ENCODE measurements at places on chromosomes 2 and 18.

GRCh38 chr2:113230531-113230930 lies 48.2 kb downstream of the PAX8 start:
- no peak for DNase-seq

GRCh38 chr18:76429262-76430126 lies 65.5 kb downstream of the ZNF516 start:
- no peak for DNase-seq

GRCh38 chr2:238714038-238714528 lies 133.8 kb upstream of the TWIST2 start:
- no peak for DNase-seq

GRCh38 chr2:53211201-53211774 lies 556.3 kb upstream of the CHAC2 start:
- no peak for DNase-seq

DNA sequence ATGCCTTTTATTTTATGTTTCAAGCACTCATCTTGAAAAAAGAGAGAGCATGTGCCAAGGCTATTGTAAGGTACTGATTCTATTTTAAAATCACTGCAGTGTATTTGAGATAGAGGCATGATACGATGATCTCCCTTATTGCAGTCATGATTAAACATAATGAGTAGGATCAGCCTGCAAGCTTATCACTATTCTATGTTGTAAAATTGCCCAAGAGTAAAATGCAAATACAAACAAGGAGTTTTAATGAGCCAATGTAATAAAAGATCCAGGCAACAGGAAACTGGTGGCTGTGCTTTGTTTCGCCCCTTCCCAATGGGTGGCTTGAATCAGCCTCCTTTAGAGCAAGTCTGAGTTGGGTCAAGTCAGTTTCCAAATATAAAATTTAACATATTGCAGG lies 116.4 kb upstream of the RBMS1 start:
- DNase-seq, result no peak

DNA sequence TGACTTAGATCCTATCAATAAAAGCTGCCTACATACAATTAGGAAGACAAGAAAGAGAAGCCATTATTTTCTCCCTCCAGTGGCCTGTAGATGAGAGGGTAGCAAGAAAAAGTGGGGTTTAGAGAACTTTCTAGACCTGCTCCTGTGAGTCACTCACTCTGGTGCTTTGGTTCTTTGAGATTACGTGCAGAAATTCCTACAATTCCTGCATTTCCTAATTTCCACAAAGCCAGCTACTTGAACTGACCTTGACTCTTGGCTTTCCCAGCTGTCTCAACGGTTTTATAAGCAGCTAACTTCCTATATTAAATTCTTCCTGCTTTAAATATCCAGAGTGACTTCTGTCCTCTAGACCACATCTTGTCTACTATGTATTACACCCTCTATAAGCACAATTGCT lies 899.5 kb upstream of the KLHL29 start:
- no peak for DNase-seq

GRCh38 chr2:20143263-20143662 lies 81.7 kb downstream of the SDC1 start:
- DNase-seq, result no peak

- DNase-seq, result no peak
Observed at GRCh38 chr2:66435549-66435875, 587 bp downstream of the MEIS1 start.

DNA sequence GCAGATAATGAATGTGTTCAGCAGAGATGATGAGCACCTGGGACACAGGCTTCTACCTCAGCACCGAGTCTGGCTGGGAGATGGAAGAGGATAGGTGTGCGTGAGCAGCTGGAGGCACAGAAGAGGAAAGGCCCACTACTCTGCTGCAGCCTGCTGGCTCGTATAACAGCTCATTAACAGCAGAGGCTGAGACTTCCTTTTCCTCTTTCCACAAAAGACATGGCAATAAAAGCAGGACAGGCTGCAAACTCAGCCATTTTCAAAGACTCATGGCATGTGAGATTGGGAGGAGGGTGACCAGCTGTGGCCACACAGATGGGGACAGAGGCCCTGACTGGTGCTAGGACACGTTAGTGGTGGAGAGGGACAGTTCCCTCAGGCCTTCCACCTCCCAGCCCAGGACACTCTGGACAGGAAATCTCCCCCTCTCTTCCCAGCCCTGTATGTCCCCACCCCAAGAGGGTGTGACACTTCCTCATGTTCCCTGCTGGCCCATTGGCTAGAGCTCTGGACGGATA lies 60.3 kb downstream of the CACNB4 start:
- no peak for DNase-seq

GRCh38 chr2:105872142-105872728 lies 127.5 kb downstream of the NCK2 start:
- DNase-seq, result no peak

DNA sequence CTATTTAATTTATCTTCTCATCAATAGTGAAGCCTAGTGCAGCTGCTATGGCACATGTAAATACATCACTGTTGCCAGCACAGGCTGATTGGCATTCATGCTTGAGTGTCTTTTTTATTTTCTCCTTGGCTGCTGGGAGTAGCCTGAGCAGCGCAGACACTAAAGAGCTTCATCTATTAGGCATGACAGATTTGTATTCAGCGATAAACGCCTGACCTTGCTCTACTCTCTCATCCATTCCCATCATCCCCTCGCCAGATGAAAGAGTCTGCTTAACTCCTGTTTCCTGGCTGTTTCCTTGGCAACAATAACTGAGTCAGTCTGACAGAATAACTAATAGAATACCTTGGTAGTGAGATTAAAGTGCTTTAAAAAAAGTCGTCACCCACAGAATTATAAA lies 753.6 kb downstream of the DCC start:
- peak; percentile 4 for DNase-seq

DNA sequence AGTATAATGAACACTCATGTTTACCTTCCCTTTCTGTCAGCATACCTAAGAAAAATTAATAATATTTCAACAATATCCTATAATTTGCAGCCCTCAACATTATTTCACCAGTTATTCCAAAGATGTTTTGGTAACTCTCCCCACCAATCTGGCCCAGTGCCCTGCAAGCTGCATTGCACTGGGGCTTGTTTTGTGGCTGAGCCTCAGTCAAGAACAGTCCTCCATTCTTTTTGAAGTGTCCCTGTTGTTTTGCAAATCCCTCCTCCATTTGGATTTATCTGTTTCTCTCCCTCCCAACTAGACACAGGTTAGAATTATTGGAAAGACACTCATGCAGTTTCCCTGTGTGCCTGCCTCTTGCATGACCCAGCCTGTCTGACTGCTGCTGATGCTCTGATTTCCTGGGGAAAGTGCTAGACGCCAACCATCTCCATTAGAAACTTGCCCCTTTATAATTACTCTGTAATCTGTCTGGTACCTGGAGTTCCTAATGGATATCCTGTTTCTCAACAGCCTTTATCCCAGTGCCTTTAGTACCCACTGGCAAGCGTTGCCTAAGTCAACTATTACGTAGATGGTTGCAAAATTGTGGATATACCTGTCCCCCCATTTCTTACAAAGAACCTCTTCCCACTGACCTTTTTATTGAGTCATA lies 60.2 kb downstream of the EIF5B start:
- peak; percentile 85 for DNase-seq

DNA sequence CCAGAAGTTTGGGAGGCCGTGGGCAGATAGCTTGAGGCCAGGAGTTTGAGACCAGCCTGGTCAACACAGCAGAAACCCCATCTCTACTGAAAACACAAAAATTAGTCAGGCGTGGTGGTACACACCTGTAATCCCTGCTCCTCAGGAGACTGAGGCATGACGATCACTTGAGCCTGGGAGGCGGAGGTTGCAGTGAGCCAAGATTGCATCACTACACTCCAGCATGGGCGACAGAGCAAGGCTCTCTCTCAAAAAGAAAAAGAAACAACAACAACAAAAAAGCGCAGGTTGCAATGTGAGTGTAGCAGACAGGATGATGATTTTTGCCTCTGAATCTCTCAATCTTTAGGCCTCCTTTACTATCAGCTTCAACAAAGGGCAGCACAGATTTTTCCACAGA lies 2.7 kb upstream of the USP14 start:
- no peak for DNase-seq

GRCh38 chr2:222393733-222394267 lies 30.5 kb upstream of the SGPP2 start:
- no peak for DNase-seq

DNA sequence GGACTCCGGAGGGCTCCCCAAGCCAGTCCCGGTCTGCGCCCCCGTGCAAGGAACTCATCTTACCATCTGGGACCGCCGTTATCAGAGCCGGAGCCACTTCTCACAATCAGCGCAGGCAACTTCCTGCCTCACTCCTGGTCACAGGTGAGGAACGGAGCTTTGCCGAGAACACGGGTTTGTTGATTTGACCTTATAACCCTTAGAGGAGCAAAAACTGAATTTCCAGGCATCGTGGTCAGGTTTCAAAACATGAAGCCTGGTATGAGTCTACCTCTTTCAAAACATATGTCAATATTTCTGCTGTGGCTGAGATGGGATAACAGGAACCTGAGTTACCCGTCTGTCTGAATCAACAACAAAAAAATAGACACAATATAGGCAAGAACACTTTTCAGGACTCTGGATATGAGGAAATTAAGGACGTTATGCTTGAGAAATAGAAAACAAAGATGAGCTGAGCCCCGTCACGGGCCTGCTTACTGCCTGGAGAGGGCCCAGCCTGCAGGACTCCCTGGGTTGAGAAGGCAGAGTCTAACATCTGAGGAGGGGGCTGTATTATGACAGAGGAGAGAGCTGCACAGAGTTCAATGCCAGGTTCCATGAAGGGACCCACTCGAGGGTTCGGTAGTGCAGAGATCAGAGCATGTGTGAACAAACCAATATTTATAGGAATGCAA lies 148.7 kb downstream of the NDUFA10 start:
- DNase-seq, result no peak

GRCh38 chr2:164187121-164187520 lies 434.2 kb downstream of the GRB14 start:
- DNase-seq, result no peak

GRCh38 chr2:4190548-4190947 lies 487.2 kb downstream of the DCDC2C start:
- no peak for DNase-seq

DNA sequence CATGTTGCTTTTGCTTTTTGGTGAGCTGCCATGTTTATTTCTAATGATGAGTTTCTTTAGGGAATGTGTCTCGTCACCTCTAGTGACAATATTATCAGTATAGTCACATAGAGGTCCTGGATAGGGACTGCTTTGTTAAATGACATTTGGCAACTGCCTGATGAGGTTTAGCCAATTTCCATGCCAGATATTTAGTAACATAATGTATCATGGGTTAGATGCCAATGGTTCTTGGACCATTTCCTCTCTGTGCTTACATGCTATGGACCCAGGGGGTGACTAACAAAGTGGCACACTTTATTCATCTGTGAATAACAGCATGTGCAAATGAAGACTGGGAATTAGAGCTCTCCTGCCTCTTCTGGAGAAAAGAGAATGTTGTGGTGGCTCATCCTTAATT lies 56.2 kb upstream of the RAB27B start:
- peak; percentile 3 for DNase-seq

- DNase-seq, result peak; percentile 32
Observed at GRCh38 chr18:3248658-3249359, 1.2 kb downstream of the MYL12A start.

DNA sequence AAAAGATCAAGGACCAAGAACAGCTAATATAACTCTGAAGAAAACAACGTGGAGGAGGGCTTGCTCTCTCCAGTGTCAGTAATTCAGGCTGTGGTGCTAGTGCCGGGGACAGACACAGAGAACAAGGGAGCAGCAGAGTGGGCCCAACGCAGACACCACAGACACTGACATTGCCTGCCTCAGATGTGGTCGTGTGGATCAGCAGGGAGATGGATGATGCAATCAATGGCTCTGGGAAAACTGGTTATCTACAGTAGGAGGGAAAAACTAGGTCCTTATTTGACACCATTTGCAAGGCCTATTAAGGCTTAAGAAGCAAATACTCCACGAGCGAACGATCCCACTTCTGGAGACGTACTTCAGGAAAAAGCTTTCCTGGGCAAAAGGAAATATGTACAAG lies 36.1 kb downstream of the HDLBP start:
- DNase-seq, result no peak

Measured in pons (tissue), 1 donor.